Stimulated activated CD8-positive, alpha-beta memory T cell treated with anti-CD3 and anti-CD28 coated beads, Interleukin-15, amount 100 ng/mL, for 1 hour (primary cell): ENCODE measurements at places on chromosomes 2 and 18.

DNA sequence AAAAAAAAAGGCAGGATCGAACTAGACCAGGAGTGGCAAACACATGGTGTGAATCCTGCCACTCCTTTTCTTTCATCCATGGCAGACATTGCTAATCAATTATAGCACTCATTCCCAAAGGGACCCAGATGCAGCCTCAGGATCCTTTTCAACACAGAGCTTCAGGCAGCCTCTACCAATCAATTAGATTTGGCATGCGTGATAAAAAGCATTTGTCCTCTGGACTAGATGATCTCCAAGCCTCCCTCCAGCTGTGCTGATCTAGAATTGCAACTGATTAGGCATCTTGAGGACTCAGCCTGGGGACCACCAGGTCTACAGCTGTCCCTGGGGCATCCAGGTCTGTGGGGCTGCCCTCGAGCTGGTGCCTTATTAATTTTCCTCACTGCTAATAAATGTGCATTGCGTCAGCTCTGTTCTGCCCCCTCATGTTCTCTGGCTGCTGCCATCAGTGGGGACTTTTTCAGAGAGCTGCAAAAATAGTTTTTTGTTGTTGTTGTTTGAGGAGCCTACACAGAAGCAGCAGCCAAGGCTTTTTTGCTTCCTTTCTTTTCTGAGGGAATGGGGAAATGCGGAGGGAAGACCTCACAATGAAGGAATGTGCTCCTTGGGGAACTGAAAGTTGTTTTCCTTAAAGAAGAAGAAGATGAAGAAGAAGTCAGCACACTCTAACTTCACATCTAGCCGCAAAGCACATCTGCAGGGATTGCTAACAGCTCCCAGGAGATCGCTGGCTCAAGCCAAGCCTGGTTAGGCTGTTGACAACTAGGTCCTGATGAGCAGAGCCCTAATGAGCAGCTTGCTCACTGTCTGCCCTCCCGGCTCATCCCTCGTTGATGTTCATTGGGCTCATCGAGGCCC lies 8.8 kb upstream of the ATOH8 start:
- no peak for DNase-seq

GRCh38 chr18:7908681-7909299 lies 341.7 kb downstream of the PTPRM start:
- DNase-seq: no peak

DNA sequence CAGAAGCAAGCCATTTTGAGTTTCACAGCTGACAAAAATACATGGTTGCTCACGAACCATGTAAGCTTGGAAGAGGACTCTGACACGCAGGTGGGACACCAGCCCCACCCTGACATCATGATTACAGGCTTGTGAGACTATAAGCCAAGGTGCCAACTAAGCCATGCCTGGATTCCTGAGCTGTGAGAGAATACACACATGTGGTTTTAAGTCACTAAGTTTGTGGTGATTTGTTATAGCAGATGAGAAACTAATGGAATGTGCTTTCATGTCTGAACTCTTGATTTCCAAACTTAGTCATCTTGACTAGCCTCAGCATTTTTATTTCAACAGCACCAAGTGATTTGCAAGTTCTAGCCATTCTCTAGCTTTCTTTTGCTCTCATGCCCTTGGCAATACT lies 676.1 kb upstream of the CELF4 start:
- no peak for DNase-seq

- no peak for DNase-seq
Observed at GRCh38 chr2:146077156-146077555, 1557.2 kb upstream of the ZEB2 start.

DNA sequence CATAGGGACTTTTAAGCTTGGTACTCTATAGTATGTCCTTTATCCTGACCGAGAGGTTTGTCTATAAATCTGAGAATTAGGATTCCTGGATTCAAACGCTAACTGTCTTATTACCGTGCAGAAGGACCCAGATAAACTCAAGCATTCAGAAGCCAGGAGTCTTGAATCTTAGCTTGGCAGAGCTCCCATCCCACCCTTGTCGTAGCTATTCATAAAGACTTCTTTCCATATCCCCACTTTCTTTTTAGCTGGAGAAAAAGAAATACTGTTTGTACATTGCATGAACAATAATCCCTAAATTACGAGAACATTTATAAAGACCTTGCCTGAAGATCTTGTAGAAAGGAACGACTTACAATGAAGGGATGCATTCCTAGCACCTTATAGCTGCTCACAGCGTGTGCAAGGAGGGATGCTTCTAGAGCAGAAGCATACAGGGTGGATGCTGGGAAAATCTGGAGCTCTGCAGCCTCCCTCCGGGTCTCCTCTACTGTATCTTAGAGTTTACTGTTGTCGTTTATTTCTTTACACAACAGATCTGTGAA lies 13.6 kb downstream of the EFR3B start:
- DNase-seq: no peak
